T-helper 17 cell (primary cell): ENCODE measurements at places on chromosomes 3 and 15.

DNA sequence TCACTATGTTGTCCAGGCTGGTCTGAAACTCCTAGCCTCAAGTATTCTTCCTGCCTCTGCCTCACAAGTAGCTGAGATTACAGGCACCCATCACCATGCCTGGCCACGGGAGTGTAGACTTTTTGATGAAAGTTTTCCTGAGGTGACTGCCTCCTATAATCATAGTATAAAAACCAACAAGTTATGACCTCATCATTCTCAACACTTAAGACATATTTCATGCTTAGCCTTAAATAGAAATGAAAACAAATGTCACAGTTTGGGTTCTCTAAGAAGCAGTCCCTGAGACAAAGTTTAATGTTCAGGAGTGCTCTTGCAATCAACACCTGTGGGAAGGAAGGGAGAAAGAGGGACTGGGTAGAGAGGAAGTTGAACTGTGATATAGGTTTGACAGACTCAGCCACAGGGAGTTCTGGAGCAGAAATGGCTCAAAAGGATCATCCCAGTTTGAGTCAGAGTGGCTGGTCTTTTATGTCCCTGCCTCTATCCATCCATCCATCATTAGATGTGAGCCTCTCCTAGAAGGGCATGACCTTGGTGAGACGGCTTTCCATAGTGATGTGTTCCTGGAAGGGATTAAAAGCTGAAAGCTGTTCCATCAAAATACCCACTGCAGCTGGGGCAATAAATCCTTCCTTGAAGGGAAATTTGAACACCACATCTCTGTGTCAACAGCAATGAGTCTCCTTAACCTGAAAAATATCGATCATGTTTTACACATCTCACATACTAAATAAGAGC is 16.2 kb upstream of the ABHD5 start:
- no peak for DNase-seq

GRCh38 chr15:28947221-28947674 is 61.5 kb downstream of the APBA2 start:
- no peak for DNase-seq

DNA sequence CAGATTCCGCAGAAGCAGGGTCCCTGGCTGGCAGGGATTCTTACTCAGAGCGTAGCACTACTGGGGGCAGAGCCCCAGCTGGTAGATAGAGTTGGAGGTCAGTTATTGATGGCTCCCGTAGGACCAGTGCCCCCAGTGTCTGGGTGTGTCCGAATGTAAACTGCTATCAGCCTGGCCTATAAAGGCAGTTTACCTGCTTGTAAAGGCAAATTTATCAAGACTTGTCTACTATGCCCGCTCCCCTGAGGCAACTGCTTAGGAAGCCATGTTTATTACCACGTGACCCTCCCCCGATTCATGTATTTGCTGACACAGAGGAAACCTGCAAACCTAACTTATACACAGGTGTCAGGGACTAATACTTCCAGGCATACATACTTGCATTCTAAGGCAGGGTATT is 607 bp upstream of the PPP1R14D start:
- no peak for DNase-seq

DNA sequence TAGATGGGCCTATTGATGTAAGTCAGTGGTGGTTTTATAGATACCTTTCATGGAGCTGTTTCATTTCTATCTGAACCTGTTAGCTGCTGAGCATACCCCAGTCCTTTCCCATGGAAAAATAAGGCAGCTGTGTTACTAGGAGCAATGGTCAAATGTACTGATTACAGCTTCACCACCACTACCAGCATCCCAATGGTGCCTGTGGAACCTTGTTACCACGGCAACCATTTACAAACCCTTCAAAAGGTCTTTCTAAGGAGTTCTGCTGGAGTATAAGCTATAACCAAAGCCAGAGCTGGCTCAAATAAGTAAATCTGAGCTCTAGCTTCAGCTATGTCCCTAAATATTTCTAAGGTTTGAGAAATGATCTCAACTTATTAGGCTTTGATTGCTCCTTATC is 133.4 kb upstream of the ACP3 start:
- DNase-seq, result no peak

DNA sequence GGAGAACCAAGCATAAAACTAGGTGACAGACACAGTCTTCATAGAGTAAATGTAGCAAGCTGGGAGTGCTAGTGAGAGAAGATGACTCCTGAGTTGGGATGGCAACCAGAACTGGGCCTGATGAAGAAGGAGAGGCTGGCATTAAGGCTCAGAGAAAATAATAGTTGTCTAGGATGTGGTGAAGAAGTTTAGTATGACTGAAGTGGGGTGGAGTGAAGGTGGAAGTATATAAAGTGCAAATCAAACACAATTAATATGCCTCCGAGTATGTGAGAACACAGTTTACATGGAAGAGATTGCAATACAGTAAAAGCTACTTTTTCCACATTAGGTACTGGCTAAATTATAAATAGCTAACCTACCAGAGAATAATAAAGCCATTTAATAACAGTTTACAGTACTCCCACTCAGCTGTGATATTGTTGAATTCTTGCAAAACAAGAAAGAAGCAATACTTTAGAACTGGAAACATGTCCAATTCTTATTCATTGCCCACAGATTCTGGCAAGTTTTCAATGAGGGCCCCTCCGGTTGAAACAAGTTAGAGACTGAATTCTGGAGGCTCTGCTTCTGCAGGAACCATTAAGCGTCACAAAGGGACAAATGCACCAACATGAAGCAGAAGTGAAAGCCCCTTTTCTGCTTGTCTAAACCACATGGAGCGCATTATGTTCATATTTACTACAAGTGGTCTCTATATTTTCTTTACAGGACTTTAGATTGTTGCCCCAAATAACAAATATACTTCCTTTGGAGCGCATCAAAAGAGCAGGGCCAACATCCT is 243.7 kb downstream of the SLC9A9 start:
- DNase-seq, result no peak

- DNase-seq, result no peak
Observed at GRCh38 chr15:40111888-40112287, 3.2 kb upstream of the BMF start.

GRCh38 chr15:68517285-68517761 is 61.5 kb upstream of the CORO2B start:
- no peak for DNase-seq

DNA sequence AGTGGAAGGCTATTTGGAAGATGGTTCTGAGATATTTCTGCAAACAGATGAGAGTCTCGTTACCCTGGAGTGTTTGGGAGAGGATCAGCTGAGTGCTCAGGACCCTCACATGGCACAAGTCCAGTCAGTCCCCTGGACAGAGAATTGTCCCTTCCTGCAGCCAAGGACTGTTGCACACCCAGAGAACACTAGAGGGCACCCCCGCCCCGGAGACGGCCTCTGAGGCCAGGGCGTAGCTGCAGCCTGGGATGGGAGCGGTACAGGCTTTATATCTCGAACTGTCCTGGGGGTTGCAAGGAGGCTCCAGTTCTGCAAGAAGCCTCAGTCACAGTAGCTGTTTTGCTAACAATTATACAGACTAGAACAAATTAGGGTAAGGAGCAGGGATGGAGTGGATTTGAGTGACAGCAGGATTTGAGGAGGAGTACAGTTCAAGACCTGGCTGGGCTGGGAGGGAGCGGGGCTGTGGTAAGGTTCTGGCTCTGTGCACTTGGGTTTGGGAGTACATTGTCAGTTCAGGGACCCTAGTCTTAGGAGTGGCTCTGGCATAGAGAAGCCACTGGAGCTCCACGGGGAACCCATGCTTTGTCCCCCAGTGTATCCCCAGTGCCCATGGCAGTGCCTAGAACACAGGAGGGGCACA is 67.6 kb upstream of the HACD2 start:
- no peak for DNase-seq

DNA sequence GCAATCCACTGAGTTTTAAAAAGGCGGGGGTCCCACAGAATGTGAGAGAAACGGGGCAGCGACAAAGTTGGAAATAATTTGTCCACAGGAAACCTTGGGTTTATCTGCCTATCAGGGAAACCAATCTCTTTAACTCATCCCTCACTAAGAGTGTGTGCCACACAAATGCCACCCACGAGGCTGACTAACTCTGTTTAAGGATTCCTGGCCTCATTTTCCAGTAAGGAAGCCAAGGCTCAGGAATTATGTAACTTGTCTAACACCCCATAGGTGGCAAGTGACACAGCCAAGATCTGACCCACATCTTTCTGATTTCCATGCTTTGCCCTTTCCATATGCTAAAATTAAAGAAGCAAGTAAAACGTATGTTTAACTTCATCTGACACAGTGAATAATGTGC is 263.2 kb downstream of the CNTN3 start:
- no peak for DNase-seq

GRCh38 chr15:40409366-40409765 is 3.8 kb downstream of the IVD start:
- no peak for DNase-seq

DNA sequence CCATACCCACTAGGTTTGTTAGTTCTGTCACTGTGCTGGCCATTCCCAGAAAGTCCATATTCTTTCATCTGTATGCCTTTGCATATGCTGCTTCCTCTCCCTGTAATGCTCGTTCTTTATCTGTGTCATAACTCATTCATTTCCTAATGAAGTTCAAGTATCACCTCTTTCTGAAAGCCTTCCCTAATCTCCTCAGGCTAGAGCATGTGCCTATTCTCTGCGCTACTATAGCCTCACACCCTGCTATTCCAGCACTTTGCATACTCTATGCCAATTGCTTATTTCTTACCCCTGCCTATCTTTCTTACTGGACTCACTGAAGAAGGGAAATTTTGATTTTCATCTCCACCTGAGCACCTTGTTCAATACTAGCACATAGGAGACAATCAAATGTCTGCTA is 25.6 kb upstream of the C2CD4B start:
- no peak for DNase-seq

DNA sequence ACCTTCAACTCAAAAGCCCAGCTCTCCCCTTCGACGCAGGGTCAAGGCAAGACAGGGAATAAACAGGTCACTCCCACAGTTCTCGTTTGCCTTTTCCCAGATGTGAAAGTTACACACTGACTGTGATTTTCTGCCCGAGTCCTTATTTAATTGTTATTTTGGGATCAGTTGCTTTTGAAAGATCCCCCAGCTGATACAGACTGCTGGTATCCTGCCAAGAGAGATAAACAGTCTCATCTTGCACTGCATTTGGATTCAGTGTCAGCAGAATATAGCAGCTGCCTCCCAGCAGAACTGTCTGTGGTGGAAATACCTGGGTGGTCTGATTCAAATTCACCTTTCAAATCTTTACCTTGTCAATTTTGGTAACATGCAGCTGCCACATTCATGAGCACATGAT is 56.0 kb upstream of the FAM3D start:
- no peak for DNase-seq

DNA sequence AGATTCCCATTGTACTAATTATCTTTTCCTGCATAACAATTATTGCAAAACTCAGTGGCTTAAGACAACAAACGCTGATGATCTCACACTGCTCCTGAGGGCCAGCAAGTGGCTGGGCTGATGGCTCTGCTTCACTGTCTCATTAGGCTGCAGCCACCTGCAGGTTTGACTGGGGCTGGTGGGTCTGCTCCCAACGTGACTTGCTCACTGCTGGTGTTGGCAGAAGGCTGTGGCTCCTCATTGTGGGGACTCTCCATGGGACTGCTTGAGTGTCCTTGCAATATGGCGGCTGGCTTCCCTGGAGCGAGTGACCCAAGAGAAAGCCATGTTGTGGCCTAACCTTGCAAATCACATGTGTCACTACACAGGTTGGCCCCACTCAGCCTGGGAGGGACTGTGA is 71.1 kb downstream of the PLXNA1 start:
- no peak for DNase-seq

- no peak for DNase-seq
Observed at GRCh38 chr3:9345041-9345440, 17.8 kb upstream of the THUMPD3 start.

DNA sequence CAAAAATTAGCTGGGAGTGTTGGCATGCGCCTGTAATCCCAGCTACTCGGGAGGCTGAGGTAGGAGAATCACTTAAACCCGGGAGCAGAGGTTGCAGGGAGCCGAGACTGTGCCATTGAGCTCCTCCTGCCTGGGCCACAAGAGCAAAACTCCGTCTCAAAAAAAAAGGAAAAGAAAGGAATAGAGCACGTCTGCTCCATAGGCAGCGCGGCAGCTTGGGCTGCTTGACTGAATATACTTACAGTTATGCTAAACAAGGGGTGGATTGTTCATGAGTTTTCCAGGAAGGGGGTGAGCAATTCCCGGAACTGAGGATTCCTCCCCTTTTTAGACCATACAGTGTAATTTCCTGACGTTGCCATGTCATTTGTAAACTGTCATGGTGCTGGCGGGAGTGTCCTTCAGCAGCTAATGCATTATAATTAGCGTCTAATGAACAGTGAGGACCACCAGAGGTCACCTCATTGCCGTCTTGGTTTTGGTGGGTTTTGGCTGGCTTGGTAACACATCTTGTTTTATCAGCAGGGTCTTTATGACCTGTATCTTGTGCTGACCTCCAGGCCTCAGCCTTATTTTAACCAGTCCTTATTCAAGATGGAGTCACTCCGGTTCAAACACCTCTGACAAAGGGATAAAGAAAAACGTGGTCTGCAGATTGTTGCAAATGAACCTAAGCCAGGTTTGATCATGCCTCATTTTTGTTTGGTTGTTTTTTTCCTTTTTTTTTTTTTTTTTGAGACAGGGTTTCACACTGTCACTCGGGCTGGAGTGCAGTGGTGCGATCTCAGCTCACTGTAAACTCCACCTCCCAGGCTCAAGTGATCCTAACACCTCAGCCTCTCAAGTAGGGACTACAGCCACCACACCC is 24.9 kb upstream of the SENP5 start:
- DNase-seq, result no peak

GRCh38 chr3:181210275-181210674 is 220.7 kb upstream of the DNAJC19 start:
- DNase-seq, result no peak

- DNase-seq, result no peak
Observed at GRCh38 chr3:13565581-13566452, 16.9 kb downstream of the FBLN2 start.

DNA sequence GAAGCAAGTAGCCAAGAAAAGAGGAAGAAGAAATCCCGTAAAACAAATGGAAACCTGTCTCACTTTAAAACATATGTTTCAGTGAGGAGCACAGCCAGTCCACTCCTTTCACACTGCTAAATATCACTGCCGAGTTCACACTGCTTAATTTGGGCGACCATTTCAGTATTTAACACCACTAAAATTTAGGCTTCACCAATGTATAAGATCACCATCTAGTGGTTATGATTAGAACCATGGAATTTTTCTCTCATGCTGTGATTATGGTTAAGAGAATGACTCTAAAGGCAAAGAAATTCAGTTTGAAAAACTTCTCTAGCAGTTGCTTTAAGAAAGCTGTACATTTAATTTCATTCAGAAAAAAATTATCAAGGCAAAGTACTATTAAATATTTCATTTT is 16.6 kb downstream of the SLC4A7 start:
- DNase-seq, result no peak

GRCh38 chr3:175948041-175948440 is 1088.9 kb downstream of the NAALADL2 start:
- no peak for DNase-seq

- DNase-seq, result no peak
Observed at GRCh38 chr15:88716543-88717381, 77.9 kb downstream of the ISG20 start.

- no peak for DNase-seq
Observed at GRCh38 chr3:76509179-76509830, 530.6 kb upstream of the ROBO2 start.

- DNase-seq, result no peak
Observed at GRCh38 chr3:135261916-135262315, 466.9 kb downstream of the EPHB1 start.
